ENCODE measurements at places on chromosomes 6 and 20.

DNA sequence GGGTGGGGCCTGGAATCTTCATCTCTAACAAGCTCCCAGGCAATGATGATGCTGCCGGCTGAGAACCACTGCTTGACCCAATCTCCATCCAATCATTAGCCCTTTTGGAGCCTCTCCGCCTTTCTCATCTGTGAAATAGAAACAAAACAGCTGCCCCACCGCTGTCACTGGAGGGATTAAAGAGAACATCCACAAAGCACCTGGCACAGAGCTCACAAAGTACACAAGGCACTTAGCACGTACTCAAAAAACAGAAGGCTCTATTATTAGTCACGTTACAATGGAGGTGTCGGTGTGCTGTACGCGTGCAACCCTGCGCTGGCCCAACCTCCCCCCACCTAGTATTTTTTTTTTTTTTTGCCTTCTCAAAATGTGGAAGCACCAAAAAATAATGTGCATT lies 213.5 kb upstream of the ARID1B start:
- DNase-seq, result no peak

DNA sequence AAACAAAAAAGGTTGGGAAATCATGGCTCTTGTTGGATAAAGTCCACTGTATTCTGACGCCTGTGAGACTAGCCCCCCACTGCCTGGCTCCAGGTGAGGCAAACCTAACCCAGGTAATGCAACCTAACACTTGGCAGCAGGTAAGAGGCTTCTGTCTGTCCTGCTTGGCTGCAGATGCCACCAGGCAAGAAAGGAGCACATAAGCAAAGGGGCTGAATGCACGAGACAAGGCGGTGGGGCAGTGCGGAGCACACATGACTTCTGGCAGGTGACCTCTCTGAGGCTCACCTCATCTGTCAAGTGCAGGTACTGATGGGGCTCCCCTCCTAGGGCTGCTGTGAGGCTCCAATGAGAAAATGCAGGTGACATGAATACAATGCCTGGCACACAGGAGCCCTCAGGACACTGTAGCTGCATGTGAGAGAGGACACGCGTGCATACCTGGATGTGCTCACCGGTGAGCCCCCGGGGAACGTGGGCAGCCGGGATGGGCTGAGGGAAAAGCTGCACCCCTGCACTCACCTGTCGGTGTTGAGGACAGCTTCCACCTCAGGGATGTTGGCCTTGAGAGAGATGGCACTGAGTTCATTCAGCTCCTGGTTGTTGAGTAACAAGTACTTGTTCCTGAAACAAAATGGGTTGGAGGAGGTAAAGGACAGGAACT lies 54.1 kb downstream of the MYH7B start:
- DNase-seq, result no peak

- DNase-seq, result peak; percentile 65
Measured at GRCh38 chr6:154721460-154721859, 11.8 kb upstream of the SCAF8 start.

- peak; percentile 47 for DNase-seq
Measured at GRCh38 chr20:63651942-63652191, 1.4 kb downstream of the STMN3 start.

DNA sequence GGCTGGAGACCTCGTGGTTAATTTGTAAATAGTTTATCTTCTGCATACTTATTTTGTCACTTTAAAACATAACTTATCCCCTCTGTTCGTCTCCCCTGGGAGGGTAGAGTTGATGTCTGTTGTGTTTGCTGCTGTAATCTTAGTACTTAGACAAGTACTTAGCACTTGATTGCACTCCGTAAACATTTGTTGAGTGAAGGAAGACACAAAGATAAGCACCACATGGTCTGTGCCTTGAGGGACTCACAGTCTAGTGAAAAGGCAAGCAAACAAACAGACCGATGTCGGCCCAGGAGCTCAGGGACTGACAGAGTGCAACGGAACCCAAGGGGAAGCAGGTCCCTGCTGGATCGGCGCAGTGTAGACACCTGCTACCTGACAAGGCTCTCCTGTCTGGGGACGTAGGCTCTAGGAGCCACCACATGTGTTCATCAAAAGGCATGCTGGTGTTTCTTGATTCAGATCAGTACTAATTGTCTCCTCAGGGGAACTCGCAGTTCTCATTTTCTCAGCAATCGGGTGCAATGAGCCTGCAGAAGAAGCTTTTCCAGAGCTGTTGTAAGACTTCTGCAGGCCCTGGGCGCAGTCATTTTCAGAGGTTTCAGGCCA lies 31.4 kb downstream of the EDN3 start:
- no peak for DNase-seq

- DNase-seq, result no peak
Measured at GRCh38 chr6:73400656-73401055, 6.0 kb downstream of the DDX43 start.

- DNase-seq, result no peak
Measured at GRCh38 chr6:147449405-147450161, 58.9 kb upstream of the SAMD5 start.

DNA sequence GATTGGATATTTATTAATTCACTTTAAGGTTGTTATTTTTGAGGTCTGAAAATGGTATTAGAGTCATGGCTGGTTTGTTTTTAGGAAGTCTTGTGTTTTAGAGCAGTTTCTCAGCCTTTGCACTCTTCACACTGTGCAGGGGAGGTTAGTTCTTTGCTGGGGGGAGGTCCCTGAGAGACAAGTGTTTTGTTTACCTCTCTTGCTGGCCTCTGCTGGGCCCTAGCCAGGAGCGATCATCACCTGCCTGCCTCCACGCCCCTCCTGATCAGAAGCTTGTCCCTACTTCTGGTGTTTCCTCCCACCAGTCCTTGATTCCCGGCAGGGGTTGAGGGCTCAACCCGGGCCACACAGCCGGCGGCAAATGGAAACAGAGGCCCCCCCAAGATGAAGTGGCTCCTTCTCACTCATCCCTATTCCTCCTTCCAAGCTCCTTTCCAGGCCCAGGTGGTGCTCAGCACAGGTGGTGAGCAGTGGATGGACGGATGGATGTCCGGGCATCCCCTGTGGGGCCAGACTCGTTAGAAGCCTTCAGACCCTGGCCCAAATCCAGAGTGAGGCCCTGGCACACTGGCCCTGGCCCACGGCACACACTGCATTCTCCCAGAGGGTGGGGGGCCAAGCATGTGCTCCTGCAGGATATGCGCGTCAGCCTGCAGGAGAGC lies 51.3 kb downstream of the GRM4 start:
- DNase-seq, result no peak

GRCh38 chr6:17410281-17410680 lies 16.9 kb downstream of the CAP2 start:
- DNase-seq, result no peak

GRCh38 chr6:143348531-143348930 lies 102.0 kb downstream of the ADAT2 start:
- no peak for DNase-seq

GRCh38 chr6:17281497-17282481 lies 628 bp downstream of the RBM24 start:
- DNase-seq, result no peak

- peak; percentile 3 for DNase-seq
Measured at GRCh38 chr6:109690373-109690736, 647 bp downstream of the AK9 start.

DNA sequence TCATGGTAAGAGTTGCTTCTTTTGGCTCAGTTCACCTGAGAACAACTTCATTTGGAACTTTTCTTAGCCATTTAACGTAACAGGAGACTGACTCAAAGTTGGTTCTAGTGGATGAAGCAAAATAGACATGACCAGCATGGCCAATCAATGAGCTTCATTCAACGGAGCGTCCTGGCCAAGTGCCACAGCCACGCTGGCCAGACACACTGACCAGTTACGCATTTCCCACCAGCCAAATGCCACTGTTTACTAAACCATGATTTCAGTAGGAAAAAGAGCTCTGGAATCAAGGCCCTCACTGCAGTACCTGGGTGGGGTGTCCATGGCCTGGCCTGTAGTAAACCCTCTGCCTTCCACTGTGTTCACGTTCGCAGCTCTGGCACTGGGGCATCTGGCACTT lies 80.4 kb downstream of the POPDC3 start:
- DNase-seq, result no peak

All from T47D (cell line).